ENCODE measurements at places on chromosomes 13 and 19.

DNA sequence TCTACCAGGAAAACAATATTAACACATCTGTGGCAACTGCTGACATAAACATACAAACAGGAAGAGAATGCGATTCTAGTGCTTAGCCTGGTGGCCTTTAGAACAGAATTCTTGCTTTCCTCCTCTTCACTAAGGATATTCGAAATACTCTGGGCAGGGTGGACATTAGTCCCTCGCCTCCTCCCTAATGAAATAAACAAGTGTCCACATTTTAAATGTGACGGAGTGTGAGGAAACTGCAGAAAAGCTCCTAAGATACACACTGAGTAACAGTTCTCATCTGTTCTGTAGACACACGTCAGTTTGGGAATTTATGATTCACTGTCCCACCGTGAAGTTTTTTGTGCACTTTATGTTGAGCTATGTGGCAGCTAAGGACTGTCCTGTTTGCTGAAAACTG lies 639 bp downstream of the STARD13 start:
- DNase-seq = no peak

GRCh38 chr19:28998974-28999373 lies 214.0 kb downstream of the UQCRFS1 start:
- no peak for DNase-seq

- DNase-seq = no peak
These were observed 684.8 kb downstream of the DIAPH3 start for GRCh38 chr13:59478908-59479307.

GRCh38 chr13:79485014-79485811 lies 4.3 kb downstream of the NDFIP2 start:
- DNase-seq = no peak

- DNase-seq = no peak
These were observed 897.0 kb downstream of the EFNB2 start for GRCh38 chr13:105638426-105638825.

Measured in COR-L47 (cell line).